MG63 (cell line): ENCODE measurements at places on chromosomes 2 and 18.

- DNase-seq = no peak
Observed at GRCh38 chr2:149650006-149650405, 62.4 kb upstream of the MMADHC start.

DNA sequence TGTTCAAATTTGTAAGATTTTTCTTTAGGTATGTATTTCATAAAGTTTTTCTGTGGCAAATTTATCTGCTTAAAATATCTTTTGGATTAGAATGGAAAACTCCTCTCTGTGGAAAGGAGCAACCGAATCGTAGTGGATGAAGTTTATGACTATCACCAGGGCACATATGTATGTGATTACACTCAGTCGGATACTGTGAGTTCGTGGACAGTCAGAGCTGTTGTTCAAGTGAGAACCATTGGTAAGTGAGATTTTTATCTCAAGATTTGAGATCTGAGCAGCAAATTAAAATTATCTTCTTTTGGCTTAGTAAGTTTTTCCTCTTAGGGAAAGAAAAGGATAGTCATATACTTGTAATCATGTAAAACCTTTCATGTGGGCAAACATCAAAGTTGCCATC, 14.2 kb downstream of the IL18RAP start:
- DNase-seq = no peak

- no peak for DNase-seq
Observed at GRCh38 chr2:7835693-7836680, 845.9 kb upstream of the ID2 start.

DNA sequence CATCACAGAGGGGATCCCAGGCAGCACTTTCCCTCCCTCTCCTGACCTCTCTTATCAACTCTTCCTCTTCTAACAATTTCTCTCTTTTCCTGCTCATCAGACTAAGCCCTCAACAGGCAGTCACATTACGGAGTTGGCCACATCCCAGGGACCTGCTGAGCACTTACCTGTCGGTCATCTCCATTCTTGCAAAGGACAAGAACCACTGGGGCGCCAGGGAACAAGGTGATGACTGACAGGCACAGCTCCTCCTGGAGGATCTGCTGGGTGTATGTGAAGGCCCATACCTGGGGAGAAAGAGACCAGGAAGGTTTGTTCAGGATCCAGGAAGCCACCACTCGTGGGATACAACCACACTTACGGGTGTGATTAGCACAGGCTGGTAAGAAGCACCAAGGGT, 104.8 kb upstream of the CAPN13 start:
- DNase-seq = no peak

DNA sequence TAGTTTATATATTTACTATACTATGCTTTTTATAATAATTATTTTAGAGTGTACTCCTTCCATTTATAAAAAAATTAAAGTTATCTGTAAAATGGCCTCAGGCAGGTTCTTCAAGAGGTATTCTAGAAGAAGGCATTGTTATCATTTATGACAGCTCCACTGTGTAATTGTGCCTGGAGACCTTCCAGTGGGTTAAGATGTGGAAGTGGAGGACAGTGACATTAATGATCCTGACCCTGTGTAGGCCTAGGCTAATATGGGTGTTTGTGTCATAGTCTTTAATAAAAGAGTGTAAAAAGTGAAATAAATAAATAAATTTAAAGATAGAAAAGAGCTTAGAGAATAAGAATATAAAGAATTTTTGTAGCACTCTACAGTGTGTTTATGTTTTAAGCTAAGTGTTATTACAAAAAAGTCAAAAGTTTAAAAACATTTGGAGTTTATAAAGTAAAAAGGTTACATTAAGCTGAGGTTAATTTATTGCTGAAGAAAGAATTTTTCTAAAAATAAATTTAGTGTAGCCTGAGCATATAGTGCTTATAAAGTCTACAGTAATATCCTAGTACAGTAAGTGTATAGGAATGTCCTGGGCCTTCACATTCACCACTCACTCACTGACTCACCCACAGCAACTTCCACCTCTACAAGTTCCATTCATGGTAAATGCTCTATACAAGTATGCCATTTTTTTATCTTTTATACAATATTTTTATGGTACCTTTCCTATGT, 190.0 kb upstream of the SESTD1 start:
- peak; percentile 75 for DNase-seq

DNA sequence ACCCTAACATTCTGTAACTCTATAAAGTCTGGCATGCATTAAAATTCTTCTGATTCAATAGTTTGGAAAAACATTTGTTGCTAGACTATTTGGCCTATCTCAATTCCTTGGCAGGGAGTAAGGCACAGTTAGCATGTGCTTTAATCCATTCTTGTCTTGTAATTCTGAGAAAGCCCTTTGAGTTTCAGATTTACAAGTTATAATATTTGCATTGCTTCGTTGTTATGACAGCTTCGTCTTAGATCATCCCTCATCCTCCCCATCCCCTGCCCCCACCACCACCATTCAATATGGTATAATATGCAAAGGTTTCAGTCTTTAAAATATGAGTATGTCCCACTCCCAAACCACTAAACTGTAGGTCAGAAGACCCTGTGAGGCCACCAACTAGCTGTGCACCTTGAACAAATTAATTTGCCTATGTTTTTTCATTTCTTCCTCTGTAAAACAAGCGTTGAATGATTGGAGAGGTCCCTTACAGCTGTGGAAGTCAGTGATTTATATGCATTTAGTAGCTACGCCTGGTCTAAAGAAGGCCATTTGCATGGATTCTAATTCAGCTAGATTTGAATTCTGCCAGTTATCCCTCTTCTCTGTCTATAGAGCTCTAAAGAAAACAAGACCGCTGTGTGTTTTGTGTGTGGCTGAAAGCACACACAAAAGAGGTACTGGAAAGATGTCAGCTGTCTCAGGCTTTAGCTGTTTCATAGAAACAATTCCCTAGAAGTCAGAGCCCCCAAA, 591 bp downstream of the C2orf80 start:
- DNase-seq = no peak

- DNase-seq = no peak
Observed at GRCh38 chr2:138373993-138374408, 127.6 kb upstream of the SPOPL start.

DNA sequence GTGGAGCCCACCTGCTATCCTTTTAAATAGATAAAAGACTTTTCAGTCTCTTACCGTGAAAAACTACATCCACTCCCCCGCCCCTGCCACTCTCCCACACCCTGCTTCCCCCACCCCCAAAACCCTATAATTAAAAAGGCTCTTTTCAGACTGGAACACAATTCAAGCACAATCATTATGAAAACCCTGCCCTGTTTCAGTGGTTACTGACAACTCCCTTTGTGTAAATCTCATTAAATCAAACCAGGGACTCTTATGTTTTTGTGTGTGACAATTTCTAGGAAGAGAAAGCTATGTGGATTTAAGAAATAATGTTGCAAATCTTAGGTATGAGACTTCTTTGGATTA, 21.0 kb upstream of the ZNF532 start:
- DNase-seq = no peak

DNA sequence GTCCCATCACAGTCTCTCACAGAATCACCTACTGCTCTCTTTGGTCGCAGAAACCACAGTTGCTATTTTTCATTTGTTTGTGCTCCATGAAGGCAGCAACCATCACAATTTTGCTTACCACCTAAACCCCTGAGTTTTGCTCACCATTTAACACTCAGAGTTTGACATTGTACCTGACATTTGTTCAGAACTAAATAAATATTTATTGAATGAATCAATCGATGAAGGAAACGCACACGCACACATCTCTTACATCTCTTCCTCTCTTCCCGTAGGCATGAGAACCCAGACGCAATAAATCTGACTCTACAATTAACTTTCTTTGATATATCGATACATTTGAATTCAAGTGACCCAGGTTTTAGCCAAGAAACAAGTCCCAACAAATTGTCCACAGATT, 105.5 kb upstream of the RNF152 start:
- no peak for DNase-seq

DNA sequence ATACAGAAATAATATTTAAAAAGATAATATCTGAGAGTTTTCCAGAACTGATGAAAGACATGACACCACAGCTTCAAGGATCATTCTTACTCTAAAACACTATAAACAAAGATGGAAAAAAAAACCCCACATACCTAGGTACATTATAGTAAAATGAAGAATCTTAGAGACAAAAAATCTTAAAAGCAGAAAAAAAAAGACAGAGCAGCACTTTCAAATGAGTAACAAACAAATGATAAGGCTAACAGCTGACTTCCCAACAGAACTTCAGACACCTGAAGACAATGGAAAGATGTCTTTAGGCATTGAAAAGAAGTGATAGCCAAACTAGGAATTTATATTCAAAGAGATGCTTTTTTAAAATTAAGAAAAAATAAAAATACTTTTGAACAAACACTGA, 21.2 kb upstream of the AFF3 start:
- DNase-seq = no peak

DNA sequence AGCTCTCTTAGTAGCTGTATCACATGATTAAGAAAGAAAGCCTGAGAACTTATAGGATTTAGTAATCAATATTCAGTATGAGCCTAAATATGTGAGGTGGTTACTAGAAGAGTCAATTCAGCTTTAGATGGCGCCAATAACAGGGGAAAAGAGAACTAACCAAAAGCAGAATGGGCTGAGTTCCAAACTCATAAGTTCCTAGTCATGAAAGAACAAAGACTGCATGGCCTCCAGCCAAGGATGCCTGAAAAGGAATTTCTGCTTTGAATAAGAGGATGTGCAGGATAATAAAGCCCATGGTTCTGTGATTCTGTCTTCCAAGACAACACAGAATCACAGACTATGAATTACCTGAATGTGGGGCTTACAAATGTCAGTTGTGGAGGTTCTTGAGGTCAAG, 196.5 kb downstream of the SATB2 start:
- DNase-seq = peak; percentile 77

- DNase-seq = no peak
Observed at GRCh38 chr2:94871226-94872087, at the start of gene TEKT4. TEKT4 (plus strand) TSS chr2:94871430; CDS start chr2:94871580, 150 bp downstream.

GRCh38 chr2:232526372-232526941, 497 bp downstream of the CHRND start:
- DNase-seq = no peak

- no peak for DNase-seq
Observed at GRCh38 chr18:10164271-10165071, 250.7 kb downstream of the VAPA start.

DNA sequence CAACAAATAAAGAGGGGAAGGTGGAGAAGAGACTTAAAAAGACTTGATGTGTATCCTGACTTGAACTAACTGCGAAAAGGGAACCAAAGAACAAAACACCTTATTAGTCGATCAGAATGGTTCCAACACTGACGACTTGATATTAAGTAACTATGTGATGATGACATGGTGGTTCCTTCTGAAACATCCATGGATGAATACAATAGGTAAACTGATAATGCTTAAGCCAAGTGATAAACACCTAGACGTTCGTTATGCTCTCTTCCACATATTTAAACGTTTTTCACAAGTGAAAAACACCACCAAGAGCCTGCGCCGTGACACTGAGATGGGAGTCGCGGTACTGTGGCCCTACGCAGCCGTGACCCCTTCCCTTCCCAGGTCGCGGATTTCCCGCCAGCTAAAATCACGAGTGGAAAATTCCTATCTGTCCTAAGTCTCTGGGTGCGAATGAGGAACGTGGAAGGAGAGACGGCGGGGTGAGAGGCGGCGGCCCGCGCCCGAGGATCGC, 797 bp downstream of the TTC32 start:
- no peak for DNase-seq

DNA sequence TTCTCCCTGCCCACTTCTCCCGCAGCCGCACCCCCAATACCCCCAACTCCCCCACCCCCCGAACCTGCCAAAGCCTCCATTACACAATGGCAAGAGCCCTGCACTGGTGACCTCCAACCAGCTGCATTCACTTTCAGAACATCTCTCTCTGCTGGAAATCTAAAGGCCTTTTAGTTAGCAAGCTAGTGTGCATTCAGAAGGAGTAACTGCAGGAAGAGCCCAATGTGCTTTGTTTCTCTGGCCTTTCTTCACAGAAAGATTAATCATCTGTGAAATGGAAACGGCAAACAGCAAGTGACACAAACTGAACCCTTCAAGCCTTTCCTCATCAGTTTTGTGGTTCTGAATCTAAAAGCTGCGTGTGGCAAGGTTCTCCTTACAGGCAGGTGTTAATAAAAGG, 124.2 kb downstream of the OLA1 start:
- no peak for DNase-seq
